ENCODE measurements at places on chromosomes 13 and 19.

DNA sequence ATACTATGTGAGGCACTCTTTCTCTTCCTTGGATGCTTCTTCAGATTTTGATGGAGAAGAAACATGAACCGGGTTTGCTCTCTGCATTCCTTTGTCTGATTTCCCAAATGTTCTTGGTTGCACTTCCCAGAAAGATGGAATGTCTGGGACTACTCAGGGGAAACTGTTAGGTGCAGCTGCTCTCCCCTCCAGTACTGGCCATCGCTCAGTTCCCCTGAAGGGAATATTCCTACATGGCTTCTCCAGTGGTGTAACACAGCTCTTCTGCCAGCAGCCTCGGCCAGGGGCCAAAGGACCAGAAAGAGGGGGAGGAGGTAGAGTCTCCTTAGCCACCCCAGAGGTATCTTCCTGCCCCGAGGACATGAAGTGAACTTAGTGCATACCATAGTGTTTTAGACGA lies 33.5 kb upstream of the SPRY2 start:
- no peak for DNase-seq

- DNase-seq: no peak
Observed at GRCh38 chr13:58056426-58056825, 424.9 kb downstream of the PCDH17 start.

DNA sequence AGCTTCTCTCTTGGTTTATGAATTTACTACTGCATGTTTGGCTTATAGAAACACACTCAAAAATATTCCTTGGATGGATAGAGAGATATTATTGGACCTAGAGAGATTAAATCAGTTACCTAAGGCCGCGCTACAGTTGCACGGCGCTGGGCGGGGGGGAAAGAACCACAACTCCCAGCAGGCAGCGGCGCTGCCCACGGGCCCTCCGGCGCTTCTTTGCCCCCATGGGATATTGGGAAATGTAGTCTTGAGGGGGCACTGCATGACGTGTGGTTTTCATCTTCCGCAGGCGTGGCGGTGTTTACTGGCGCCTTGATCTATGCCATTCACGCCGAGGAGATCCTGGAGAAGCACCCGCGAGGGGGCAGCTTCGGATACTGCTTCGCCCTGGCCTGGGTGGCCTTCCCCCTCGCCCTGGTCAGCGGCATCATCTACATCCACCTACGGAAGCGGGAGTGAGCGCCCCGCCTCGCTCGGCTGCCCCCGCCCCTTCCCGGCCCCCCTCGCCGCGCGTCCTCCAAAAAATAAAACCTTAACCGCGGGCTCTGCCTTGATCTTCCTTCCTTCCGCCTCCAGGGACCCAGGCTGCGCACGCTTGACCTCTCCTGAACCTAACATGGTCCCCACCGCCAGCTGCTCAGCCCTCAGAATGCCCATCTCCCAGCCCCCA lies 4.8 kb downstream of the EMP3 start:
- peak; percentile 78 for DNase-seq

DNA sequence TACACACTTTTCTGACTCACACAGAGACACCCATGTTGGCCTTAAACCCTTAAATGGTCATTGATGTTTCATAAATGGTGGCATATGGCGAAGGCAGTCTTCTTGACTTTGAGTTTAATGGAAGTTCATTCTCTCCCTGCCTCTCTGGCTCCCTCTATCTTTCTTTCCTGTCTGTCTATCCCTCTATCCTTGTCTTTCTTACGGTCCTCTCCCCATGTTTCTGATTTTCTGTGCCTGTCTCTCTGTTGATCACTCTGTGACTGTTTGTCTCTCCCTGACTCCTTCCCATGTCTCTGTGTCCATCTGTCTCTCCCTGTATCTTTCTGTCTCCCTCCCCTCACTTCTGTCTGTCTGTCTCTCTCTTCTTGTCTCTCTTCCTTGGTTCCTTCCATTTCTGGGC lies 43.2 kb upstream of the SHKBP1 start:
- DNase-seq: no peak

- DNase-seq: no peak
Observed at GRCh38 chr13:41004875-41005693, 14.0 kb downstream of the ELF1 start.

- DNase-seq: no peak
Observed at GRCh38 chr13:27496536-27497273, 46.3 kb upstream of the MTIF3 start.

GRCh38 chr13:110835721-110836604 lies 78.9 kb downstream of the ANKRD10 start:
- no peak for DNase-seq

GRCh38 chr13:103517066-103517767 lies 451.0 kb upstream of the SLC10A2 start:
- no peak for DNase-seq

GRCh38 chr19:38657633-38658222 lies 10.3 kb downstream of the ACTN4 start:
- no peak for DNase-seq

DNA sequence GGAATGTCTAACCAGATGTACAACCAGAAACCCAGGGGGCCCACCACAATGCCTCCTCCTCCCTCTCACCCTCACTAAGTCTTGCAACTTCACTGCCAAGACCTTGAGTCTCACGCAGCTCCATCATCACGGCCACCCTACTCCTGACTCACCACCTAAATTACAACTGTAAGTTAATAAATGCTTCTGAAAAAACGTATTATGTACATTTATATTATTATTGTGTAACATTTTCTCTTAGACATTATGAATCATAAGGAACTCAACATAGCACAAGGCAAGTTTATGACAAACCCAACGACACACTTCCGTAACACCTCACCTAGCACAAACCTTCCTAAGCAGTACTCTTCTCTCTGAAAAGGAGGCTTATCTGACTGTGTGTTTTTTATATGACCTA lies 20.7 kb downstream of the MIPEP start:
- DNase-seq: no peak

DNA sequence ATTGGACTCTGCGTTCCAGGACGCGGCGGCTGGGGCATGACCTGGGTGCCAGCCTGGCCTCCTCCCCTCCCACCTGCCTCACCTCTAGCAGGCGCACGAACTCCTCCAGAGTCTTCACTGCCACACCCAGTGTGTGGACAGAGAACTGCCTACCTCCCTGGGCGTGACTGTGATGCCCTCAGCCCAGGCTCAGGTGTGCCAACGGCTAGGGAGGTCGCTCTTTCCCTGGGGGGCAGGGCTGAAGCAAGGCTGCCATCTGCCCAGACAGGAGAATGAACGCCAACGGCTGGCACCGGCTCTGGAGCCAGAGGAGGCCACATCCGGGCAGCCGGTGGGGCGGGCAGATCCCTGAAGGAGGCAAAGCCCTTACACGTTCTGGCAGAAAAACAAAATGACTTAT lies 11.3 kb downstream of the NANOS3 start:
- DNase-seq: no peak

GRCh38 chr13:49052813-49053212 lies 77.1 kb downstream of the FNDC3A start:
- DNase-seq: no peak

DNA sequence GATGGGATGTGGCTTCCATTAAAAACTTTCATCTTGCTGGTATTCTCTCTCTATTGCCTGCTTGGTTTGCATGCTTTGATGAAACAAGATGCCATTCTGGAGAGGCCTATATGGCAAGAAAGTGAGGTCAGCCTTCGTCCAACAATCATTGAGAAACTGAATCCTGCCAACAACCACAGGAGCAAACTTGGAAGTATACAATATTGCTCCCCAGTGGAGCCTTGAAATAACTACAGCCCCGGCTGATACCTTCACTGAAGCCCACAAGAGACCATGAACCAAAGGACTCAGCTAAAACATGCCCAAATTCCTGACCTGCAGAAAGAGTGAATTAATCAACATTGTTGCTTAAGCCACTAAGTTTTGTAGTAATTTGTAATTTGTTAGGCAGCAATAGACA lies 82.5 kb upstream of the FGF14 start:
- no peak for DNase-seq

DNA sequence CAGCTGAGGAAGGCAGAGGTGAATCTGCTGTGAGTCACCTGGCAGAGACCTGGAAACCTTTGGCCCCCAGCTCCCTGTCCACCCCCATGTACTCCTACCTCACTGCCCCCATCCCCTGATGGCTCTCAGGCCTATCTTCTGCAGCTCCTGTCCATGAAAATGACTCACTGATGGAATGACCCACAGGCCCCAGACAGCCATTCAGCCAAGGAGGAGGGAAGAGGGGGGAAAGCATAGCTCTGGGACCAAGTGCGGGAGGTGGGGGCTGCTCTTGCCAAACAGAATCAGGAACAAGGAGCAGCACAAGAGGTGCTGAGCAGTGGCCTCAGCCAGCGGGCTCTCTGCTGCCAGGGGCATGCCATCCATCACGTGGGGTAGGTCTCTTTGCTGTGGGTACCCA lies 111.4 kb upstream of the C1QTNF9B start:
- DNase-seq: no peak

GRCh38 chr19:1567116-1567847 lies 843 bp downstream of the MEX3D start:
- DNase-seq: no peak

DNA sequence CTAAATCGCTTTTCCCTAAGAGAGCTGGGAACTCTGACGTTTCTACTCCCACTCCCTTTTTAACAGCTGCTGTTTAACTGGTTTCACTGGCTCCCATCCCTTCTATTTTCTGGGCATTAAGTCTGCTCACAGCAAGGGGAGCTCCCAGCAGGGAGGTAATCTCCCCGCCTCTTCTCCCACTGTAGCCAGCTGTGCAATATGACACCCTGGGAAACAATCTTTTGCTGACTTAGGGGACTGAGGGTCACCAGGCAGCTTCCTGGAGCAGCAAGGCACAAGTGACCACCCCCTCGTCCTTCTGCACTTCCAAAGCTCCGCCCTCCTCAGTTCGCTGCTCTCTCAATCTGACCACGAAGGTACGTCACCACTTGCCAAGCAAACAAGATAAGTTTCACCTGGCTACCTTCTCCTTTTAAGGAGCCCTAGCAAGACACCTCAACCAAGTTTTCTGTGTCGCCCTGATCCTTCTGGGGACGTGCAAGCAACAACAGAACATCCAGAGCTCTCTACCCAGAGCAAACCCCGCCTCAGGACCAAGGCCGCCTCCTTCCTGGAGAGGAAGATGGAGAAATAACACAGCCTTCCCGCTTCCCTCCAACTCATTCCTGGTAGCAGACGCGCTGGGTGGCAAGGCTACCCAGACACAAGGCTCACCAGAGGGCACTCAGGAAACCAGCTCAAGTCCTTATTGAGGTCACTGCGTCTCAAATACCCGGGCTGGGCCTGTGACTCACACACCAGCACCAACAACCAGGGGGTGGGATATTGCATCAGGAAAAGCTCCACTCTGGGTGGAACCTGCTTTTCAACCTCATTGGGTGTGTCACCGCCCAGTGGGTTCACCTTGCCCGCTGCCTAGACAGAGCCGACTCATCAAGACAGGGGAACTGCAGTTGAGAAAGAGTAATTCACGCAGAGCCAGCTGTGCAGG lies 92.4 kb downstream of the STK24 start:
- peak; percentile 56 for DNase-seq

GRCh38 chr13:85411591-85411990 lies 387.6 kb downstream of the SLITRK6 start:
- DNase-seq: no peak

DNA sequence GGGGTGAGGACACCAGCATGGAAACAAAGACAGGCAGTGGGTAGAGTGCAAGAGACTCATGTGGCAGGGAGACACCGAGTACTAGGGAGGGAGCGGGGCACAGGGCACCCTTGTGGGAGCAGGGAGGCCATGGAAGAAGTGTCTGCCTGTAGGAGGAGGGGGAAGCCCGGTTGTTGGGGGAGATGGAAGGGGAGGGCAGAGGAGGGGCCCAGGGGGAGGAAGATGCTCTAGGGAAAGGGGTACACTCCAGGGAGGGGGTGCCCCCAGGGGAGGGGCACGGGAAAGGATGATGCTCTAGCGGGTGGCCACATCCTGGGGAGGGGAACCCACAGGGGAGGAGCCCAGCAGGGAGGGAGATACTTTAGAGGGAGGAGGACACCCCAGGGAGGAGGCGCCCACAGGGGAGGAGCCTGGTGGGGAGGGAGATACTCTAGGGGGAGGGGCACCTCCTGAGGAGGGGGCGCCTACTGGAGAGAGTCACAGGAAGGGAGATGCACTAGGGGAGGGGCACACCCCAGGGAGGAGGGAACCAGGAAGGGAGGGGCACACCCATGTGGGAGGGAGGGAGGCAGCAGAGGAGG lies 24.9 kb downstream of the CPAMD8 start:
- peak; percentile 41 for DNase-seq

GRCh38 chr19:33788676-33789075 lies 8.0 kb upstream of the KCTD15 start:
- DNase-seq: no peak

- no peak for DNase-seq
Observed at GRCh38 chr13:63198071-63198470, 1782.4 kb upstream of the PCDH20 start.

GRCh38 chr13:99258210-99258860 lies at the start of gene GPR18:
Gene GPR18, minus strand, starts transcription at chr13:99258379. Its CDS starts 2,507 bp downstream, at chr13:99255872.
- peak; percentile 22 for DNase-seq

GRCh38 chr19:39480337-39481228 lies at the start of gene TIMM50:
Gene TIMM50, plus strand, starts transcription at chr19:39480838. Its CDS starts 16 bp downstream, at chr19:39480854.
- DNase-seq: peak; percentile 99

GRCh38 chr13:100235311-100235901 lies 146.5 kb downstream of the PCCA start:
- no peak for DNase-seq

- DNase-seq: no peak
Observed at GRCh38 chr13:89514534-89515312, 1832.8 kb upstream of the MIR17HG start.

DNA sequence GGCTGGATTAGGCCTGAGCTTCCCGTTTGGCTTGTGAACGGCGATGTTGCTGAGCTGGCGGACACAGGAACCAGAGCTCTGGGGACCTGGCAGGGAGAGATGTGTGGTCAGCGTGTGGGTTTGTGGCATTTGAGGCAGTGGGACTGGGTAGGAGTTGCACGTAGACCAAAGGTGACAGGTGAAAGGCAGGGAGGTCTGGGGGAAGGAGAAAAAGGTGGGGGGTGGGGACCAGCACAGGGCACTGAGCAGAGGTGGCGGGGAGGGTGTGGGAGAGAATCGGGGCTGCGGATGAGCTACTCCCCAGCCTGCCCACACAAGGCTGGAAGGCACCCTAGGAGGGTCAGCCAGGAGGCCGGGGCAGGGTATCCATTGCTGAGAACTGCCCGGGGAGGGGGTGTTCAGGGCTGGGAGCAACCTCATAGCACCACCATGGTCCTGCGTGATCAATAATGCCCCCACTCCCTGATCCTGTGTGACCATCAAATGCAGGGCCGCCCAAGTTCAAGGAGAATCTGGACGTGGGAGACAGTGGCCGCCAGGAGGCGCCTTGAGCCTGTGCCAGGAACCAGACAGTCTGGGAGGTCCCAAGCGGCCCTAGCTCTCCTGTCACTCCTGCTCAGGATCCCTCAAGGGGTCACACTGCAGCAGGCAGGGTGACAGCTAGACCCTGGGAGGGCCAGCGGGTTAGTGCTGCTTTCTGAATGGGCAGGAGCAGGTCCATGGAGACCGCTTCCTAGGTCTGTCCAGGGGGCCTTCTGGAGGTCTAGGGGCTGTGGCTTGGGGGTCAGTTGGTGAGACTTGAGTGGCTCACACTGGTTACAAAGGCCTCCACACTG lies 12.8 kb upstream of the SELENOW start:
- DNase-seq: peak; percentile 50

DNA sequence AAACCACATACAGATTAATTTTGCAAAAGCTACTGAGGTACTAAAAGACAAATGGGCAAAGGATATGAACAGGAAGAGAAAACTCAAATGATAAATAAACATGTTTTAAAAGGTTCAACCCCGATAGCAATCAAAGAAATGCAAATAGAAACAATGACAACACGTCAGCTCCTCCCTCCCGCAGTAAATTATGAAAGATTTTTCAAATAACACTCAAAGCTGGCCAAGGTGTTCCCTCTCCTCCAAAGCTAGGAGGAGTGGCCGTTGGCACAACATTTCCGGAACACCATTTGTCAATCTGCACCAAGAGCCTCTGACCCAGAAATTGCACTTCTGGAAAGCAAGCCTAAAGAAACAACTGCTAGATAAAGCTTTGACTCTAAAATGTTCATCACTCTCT lies 28.3 kb downstream of the INSR start:
- DNase-seq: no peak
